GM12865 (cell line): ENCODE measurements at places on chromosomes 4 and X.

- peak; percentile 67 for DNase-seq
Measured at GRCh38 chrX:12986164-12986779, 11.4 kb downstream of the TMSB4X start.

GRCh38 chr4:173801876-173802661 lies 272.0 kb upstream of the HAND2 start:
- DNase-seq, result no peak

- no peak for DNase-seq
Measured at GRCh38 chrX:68992821-68993397, 164.1 kb downstream of the EFNB1 start.

DNA sequence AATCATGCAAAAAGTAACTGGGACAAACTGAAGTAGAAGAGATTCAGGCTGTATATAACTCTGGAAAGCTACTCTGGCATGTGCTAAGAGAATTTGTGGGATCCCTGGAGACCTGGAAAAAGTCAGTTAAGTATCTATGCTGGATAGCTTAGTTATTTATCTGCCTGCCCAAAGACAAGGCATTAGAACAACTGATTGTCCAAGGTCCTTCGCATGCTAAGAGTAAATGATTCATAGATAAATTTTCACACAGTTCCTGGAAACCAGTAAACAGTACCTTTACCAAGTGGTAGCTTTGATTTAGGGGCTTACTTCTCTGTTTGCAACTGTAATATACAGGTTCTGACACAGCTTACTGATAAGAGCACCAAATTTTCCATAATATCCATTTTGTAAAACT lies 104.8 kb downstream of the ATP11C start:
- no peak for DNase-seq

DNA sequence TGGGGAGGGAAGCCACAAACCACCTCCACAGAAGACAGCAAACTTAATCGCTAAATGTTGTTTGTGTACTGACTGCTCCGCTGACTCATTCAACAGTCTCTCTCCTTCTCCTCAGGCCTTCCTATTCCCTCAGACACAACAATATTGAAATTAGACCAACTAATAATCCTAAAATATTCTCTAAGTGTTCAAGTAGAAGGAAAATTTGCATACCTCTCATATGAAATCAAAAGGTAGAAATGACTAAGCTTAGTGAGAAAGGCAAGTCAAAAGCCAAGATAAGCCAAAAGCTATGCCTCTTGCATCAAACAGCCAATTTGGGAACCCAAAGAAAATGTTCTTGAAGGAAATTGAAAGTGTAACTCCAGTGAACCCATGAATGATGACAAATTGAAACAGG lies 75.7 kb upstream of the ARHGAP24 start:
- peak; percentile 63 for DNase-seq

DNA sequence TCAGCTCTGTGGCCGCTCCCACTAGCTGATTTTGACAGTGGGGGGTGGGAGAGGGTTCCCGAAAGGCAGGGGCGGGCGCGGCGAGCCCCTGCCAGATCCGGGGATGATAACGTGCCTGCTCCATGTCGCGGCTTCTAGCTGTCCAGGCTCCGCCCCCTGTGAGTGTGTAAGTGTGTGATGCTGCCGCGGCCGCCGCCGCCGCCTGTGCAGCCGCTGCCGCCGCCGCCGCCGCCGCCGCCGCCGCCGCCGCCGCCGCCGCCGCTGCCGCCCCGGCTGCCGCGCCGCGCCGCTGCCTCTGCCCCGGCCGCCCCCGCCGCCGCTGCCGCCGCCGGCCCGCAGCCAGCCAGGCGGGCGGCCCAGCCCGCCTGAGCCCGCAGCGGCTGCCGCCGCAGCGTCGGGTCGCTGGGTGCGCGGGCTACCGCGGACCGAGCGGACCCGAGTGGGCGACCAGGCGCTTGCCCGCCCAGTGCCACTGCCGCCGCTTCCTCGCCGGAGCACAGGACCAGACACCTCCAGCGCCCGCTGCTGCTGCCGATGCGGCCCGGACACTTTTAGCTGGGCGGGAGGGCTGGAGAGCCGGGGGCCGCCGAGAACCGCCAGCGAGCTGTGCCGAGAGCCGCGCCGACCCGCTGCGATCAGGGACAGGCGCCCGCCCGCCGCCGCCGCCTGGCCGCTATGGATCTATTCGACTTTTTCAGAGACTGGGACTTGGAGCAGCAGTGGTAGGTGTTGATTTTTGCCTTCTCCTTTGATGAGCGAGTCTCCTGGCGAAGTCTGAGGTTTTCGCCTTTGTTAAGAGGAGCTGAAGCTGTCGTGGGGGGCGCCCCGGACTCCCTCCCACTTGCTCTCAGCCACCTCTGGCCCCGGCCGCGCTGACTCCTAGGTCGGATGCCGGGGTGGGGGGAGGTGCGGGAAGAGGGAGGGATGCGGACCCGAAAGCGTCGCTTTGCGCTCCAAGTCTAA lies at the start of gene AFF2:
Gene AFF2 (plus strand): TSS at position 195 of the 963 bp plus-strand sequence. CDS start 481 bp downstream, at position 676.
- DNase-seq, result peak; percentile 41

DNA sequence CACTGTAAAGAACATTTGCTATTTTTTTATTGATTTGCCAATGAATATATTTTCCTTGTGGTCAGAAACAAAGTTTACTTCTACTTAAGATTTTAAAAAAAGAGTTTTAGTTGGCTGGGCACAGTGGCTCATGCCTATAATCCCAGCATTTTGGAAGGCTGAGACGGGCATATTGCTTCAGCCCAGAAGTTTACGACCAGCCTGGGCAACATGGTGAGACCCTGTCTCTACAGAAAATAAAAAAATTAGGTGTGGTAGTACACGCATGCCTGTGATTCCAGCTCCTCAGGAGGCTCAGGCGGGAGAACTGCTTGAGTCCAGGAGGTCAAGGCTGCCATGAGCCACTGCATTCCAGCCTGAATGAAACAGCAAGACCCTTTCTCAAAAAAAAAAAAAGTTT lies 36.8 kb downstream of the LRP2BP start:
- no peak for DNase-seq

DNA sequence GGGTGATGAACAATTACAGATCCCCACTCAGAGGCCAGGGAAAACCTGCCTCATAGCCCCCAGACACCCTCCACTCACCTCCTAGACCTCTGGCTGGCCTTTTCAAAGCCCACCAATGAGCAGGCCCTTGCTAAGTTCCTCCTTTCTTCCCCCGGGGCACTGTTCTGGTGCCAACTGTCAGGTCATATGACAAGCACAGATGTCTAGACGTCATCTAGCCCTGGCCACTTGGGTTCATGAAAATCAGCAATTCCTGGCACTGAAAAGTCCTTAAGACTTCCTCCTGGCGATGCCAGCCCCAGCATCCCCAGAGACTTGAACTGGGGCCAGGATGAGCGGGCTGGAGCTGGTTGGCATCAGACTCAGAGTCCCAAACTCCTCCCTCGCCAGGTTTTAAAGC lies 115.6 kb upstream of the NALF2 start:
- DNase-seq, result no peak

DNA sequence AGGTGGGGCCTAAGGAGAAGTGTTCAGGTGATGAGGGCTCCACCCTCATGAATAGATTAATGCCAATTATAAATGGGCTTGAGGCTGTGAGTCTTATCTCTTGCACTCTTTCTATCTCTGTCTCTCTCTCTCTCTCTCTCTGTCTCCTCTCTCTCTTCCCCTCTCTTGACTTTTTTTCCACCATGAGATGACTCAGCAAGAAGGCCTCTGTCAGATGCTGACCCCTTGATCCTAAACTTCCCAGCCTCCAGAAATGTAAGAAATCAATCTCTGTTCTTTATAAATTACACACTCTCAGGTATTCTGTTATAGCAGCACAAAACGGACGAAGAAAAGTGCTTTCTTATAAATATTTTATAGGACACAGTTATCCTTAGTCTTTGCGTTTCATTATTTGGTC lies 184.9 kb upstream of the PCDH7 start:
- no peak for DNase-seq

- no peak for DNase-seq
Measured at GRCh38 chr4:23962462-23962861, 72.6 kb upstream of the PPARGC1A start.

DNA sequence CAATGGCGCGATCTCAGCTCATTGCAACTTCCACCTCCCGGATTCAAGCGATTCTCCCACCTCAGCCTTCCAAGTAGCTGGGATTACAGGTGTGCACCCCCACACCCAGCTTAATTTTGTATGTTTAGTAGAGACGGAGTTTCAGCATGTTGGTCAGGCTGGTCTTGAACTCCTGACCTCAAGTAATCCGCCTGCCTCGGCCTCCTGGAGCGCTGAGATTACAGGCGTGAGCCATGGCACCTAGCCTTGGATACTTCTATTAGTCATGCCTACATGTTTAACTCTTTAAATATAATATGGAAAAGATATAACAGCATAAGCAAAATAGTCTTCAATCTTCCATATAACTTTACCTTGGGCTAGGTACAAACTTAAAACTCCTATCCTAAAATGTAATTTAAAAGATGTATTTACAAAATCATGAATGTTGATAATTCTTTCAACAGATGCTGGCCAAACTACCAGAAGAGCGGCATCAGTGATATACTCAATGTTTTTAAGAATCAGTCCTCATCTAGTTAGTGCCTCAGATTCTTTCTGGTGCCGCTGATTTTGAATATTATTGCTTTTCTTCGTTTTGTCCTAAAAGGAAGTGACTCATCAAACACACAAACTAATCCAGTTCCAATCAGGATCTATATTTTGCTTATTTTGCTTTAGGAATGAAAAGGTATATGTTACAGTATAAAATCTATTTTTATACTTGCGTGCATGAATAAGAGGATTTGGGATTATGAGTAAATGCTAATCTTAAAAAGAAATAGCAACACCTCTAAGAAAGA lies 23.7 kb downstream of the FAM241A start:
- DNase-seq, result no peak

- DNase-seq, result no peak
Measured at GRCh38 chr4:74018116-74018515, 19.6 kb upstream of the CXCL5 start.

- no peak for DNase-seq
Measured at GRCh38 chr4:78610546-78611214, 59.1 kb downstream of the ANXA3 start.

- DNase-seq, result no peak
Measured at GRCh38 chr4:6463311-6464289, 8.8 kb downstream of the PPP2R2C start.

- no peak for DNase-seq
Measured at GRCh38 chr4:139786494-139787354, 121.1 kb downstream of the MGST2 start.

- DNase-seq, result no peak
Measured at GRCh38 chr4:19286924-19287323, 964.8 kb upstream of the SLIT2 start.

DNA sequence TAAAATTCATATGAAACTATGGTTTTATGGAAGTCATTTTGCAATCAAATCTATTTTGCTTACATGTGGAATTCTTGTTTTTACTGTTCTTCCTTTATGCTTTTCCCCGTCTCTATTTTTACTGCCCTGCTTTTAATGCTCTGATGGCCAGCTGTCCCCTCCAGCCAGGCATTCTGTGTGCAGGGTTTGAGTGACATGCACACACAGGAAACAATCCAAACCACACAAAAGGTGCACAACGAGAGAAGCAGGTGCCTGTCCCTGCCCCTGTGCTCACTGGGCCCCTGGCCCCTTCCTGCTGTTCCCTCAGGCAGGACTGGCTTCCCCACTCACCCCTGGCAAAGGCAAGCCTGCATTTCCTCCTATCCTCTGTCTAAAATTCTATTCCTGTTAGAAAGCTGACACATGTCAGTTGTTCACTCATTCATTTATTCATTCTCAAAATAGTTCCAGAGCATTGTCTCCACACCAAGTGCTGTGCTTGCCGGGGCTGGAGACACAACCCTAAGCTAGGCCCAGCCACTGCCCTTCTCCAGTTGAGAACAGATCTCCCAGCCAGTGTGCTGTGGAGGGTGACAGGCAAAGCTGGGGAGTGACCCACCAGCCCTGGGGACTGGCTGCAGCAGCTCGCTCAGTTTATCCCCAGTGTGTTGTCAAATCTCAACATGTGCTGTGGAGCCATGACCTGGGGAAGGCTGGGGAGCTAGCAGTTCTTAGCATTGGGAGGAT lies 346.3 kb downstream of the FBXW7 start:
- peak; percentile 77 for DNase-seq

DNA sequence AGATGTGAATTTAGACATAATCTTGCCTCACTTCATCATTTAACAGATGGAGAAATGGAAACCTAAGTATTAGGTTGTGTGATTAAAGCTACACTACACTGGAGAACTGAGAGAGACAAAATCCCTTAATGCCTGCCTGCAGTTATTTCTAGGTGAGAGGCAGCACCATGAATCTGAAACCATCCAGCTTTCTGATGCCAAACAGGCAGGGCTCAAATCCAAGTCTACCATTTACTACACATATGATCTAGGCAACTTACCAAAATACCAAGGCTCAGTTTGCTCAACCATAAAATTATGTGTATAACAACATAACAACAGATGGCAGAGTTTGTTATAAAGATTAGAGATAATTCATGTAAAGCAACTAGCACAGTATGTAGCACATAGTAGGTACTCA lies 38.7 kb downstream of the GABRA4 start:
- no peak for DNase-seq

- DNase-seq, result no peak
Measured at GRCh38 chr4:112189754-112190153, 41.8 kb upstream of the AP1AR start.

- DNase-seq, result no peak
Measured at GRCh38 chr4:58144721-58145120, 1034.5 kb upstream of the IGFBP7 start.

GRCh38 chr4:24003496-24003895 lies 113.6 kb upstream of the PPARGC1A start:
- DNase-seq, result no peak

DNA sequence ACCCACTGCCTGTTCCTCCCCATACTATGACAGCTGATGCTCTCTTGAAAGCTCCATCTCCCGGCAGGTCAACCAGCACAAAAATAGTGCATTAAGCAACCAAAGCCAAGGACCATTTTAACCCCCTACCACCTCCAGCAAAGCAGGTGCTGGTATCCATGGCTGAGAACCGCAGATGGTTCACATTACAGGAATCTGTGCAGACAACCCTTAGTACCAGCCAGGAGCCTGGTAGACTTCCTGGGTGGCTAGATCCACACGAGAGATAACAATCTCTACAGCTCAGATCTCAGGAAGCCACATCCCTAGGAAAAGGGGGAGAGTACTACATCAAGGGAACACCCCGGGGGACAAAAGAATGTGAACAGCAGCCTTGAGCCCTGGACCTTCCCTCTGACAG lies 248.0 kb downstream of the FGF13 start:
- DNase-seq, result no peak

DNA sequence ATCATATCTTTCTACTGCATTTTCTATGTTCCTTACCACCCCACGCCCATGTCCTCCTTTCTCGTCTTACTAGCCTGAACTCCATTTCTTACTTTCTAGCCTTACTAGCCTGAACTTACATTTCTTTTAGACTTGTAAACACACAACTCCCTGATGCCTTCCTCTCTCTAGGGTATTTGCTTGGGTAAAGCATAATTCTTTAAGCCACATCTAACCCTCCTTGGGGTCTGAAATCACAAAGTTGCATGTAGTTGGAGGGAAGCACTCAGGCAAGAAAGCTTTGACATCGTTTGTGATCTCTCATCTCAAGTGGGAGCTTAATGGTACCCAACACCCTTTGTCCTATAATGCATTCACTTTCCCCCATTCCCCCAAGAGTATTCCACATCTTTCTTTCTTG lies 124.4 kb downstream of the SPOCK3 start:
- no peak for DNase-seq
